ENCODE measurements at places on chromosomes 12 and 14.

DNA sequence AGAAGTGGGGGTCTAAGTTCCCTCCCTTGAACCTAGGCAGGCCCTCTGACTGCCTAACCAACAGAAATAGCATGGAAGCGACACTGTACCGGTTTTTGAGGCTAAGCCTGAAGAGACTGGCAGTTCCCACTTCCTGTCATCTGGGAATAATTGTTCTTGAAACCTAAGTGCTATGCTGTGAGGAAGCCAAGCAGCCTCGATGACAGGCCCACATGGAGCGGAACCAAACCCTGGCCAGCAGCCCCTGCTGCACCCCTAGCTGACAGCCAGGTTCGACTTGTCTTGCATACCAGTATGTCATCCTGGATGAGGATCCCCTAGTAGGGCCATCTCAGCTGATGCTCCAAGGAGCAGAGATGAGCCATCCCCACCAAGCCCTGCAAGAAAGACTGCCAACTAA, 6.4 kb upstream of the GPR68 start:
- DNase-seq, result no peak

GRCh38 chr12:89369166-89369565, 16.9 kb upstream of the DUSP6 start:
- DNase-seq, result no peak

DNA sequence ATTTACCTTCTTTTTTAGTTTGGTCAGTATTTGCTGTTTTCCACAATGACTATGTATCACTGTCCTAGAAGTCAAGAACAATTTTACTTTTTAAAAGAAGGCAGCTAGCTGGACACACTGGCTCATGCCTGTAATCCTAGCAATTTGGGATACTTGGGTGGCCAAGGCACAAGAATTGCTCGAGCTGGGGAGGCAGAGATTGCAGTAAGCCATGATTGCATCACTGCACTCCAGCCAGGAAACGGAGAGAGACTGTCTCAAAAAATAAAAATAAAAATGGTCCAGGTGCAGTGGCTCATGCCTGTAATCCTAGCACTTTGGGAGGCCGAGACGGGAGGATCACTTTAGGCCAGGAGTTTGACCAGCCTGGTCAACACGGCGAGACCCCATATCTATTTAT, 28.3 kb downstream of the MDM1 start:
- DNase-seq, result no peak

GRCh38 chr12:59388694-59389093, 207.1 kb upstream of the SLC16A7 start:
- no peak for DNase-seq

DNA sequence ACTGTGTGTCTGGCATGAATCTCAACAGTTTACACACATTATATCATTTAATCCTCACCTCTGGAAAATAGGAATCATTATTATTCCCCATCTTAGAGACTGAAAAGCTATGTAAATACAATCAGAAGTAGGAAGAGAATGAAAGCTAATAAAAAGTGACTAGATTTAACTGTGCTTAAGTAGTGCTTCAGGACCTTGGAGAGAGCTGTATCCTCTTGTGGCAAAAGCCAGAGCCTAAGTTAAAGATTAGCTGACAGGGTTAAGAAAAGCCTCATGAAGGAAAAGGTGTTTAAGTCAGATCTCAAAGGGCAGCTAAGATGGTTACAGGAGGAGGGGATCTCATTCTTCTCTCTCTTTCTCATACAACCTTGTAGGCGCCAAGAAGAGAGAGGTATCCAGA, 65.3 kb upstream of the TMEM233 start:
- no peak for DNase-seq

- no peak for DNase-seq
These were observed 8.8 kb upstream of the HEBP1 start for GRCh38 chr12:13008741-13009380.

- no peak for DNase-seq
These were observed 72.6 kb downstream of the BBS10 start for GRCh38 chr12:76275511-76276093.

- no peak for DNase-seq
These were observed 11.1 kb downstream of the TXNRD1 start for GRCh38 chr12:104226672-104227071.

DNA sequence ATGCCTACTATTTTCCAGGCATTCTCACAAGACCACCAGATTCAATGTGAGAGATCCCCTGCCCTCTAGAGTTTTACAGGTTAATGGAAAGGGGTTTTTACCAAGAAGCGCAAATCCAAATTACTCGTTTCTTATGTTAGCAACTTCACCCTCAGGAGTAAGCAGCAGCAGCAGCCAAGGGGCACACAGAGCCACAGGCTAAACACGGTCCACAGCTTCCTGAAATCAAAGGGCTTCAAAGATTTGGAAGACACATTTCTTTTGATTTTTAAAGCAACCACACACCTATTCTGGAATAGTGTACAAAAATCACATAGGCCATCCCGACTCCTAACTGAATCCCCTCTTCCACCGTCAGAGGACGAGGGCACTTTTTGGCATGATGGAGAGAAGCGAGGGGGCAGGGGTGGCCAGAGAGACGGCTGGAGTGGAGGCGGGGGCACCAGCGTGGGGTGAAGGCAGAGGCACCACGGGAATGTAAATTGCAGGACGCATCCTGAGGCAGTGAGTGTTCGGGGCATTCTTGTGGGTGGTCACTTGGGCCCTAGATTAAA, 107.0 kb downstream of the ARF6 start:
- no peak for DNase-seq

DNA sequence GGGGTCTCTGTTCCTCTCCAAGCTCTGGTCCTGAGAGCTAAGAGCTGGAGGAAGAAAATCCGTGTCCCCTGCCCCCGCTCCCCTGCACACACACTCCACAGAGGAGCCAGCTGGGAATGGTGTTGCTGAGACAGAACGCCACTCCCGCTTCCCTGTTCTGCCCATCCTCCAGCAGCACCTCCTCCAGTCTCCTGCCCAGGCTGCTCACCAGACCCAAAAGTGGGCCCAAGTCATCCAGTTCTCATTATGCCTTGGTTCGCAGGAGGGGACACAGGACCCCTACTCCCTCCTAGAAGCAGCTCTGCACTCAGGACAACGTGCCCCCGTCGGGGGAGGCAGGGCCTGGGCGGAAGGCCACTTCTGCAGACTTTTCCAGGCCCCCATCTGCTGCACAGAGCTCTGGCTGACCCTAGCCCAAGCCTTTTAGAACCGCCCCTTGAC, 830 bp upstream of the TRMT61A start:
- DNase-seq, result no peak

DNA sequence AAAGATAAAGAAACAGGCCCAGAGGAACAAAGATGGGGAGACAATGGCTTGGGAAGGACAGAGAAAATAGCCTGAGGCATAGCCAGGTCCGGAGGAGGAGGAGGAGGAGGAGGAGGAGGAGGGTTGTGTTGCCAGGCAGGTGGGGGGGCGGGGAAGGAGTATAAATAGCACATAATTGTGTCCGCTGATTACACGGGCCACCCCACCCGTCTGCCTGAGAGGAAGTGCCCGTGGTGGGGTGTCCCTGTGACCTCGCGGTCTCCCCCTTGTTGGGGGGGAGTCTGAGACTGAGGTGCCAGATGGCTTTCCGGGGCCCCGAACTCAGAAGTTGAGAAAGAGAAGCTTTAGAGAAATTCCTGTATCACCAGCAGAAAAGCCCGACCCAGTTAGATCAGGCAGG, 1.9 kb upstream of the SP7 start:
- no peak for DNase-seq

- no peak for DNase-seq
These were observed 63.6 kb downstream of the CHGA start for GRCh38 chr14:92986254-92987147.

- DNase-seq, result no peak
These were observed 322.8 kb downstream of the RGS6 start for GRCh38 chr14:72254937-72255472.

DNA sequence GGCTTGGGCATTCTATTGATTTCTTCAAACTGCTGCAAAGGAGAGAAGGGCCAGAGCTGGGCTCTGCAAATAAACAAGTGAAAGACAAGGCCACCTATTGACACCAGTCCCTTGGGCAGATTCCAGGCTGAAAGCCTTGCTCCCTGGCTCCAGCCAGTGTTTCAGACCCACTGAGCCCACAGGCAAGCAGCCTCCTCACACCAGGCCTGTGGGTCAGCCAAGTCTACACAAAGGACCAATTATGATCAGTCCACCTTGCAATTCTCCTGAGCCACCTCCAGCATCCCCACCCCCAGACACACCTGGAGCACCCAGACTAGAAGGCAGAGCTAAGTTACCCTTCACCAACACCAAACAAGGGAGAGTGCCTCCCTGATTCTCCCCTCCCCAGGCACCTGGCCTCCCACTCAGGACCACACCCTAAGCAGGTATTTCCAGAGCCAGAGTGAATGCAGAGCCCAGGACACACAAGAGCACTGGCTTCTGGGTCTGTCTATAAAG, 13.8 kb downstream of the ACTN1 start:
- no peak for DNase-seq

DNA sequence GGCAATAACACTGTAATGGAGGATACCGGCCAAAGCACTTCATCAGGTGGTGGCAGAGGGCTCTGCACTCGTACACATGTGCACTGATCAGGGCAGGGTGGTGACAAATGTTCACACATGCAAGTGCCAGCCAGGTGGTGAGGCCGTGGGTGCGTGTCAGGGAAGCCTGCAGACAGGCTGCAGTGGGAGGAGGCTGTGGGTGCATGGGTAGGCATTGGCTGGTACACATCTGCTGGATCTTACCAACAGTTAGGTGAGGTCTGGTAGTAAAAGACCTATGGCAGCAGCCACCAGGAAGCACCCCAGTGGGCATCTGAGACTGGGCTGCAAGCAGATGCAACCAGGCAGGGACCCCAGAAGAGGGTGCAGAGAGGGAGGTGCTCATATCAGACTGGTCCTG, 65.3 kb downstream of the PDE6H start:
- no peak for DNase-seq

- no peak for DNase-seq
These were observed 78.6 kb downstream of the POLR3B start for GRCh38 chr12:106436164-106436563.

DNA sequence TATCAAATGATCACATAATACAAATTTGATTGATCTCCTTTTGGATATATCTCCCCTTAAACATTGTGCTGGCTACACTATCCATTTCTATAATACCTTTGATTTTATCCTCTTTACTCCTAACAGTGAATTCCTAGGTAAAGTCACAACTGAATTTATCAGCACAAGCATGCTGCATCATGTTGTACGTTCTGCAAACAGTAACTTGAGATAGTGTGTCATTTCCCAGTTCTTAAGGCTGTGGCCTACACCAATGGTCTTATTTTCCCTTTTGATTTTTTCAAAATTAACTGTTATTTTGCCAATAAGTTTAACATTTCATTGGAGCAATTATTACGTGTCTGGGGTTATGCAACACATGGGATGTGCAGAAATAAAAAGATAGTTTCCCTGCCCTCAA, 24.8 kb downstream of the PRKCH start:
- DNase-seq, result no peak

GRCh38 chr12:56299308-56299852, 750 bp downstream of the CS start:
- no peak for DNase-seq

DNA sequence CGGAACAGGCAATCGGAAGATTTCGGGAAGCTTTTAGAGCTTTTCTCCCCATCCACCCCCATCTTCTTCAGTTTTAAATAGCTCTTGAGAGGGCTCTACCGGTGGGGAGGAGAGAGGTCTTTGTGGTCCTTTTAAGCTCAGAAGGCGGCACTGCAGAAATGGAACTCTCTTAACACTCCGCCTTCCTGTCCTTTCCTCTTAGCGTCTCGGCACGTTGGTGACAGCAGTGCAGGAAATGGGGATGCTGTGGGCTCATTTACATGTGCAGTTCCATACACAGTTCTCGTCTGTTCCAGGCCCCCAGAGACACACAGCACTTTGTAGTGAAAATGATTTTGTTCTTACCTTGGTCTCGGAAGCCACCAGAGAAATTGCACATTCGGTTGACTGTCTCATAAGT, 50.4 kb upstream of the RIN3 start:
- peak; percentile 61 for DNase-seq

- no peak for DNase-seq
These were observed 50.8 kb upstream of the PTHLH start for GRCh38 chr12:28023156-28023887.

DNA sequence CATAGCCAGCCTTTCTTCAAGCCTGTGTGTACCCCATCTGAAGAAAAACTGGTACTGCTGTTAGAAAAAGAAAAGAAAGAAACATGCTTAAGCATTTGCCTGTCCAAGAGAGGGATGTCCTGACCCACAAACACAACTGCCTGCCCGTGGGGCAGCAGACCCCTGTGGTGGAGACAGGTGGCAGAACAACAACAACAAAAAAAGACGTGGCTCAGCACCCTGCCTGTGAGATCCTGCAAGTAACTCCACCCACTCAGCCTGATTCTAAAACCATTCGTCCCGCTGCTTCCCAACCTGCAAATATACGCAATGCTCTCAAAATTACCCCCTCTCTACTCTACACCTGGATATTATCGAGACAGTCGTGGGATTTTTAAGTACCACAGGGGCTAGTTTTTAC, 64.9 kb upstream of the ZDHHC17 start:
- DNase-seq, result no peak
